Effector CD4-positive, alpha-beta T cell (primary cell): ENCODE measurements at places on chromosomes 6 and 20.

GRCh38 chr6:71391126-71391525, 102.5 kb downstream of the OGFRL1 start:
- DNase-seq, result no peak

GRCh38 chr6:17035257-17036064, 66.4 kb upstream of the STMND1 start:
- DNase-seq, result no peak

DNA sequence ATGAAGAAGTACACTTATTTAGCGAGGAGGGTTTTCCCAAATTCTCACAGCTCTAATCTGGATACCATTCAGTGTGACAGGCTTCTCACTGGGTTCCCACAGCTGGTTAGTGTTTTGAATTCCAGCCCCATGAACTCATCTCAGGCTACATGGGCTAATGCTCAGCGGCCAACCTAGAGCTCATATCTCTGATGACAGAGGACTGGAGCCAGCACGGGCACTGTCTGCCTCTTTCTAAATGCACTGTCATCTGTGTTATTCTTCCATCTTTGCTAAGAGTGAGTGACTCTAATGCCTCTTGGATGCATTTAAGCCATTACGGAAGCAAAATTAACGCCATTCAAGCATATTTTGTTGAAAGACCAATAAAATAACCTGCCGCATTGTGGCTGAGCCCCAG, 308.9 kb upstream of the JAG1 start:
- DNase-seq, result no peak

- DNase-seq, result no peak
These were observed 212.6 kb downstream of the BCAS1 start for GRCh38 chr20:53857723-53858236.

DNA sequence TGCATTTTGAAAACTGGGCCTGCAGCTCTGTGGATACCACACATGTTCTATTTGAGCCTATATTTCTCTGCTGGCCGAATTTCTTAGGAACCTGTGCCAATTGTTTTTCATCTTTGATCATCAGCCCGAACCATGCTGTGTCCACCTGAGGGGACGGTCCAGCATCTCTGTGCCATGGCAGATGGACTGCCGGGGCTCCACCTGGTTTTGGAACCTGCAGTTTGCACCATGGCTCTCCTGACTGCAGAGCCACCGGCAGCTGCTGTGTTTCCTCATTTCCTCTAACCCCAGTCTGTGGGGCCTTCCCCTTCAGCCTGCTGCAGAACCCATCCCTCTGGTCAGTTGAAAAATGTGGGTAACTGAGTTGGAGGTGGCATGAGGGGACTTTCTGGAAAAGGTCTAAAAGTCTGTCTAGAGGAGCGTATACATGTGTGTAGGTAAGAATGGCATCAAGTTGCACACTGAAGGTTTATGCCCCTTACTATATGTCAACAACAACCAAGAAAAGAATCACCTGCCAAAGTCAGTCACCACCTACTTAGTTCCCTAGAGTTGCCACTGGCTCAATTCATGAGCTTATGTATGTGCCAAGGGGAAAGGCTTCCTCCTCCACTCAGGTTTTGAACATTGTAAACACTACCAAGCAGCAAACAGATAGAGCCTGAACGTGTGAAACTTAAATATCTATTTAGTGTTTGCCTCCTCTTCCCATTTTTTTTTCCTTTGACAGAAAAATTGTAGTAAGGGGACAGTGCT, 548.2 kb downstream of the PRKN start:
- DNase-seq, result no peak

DNA sequence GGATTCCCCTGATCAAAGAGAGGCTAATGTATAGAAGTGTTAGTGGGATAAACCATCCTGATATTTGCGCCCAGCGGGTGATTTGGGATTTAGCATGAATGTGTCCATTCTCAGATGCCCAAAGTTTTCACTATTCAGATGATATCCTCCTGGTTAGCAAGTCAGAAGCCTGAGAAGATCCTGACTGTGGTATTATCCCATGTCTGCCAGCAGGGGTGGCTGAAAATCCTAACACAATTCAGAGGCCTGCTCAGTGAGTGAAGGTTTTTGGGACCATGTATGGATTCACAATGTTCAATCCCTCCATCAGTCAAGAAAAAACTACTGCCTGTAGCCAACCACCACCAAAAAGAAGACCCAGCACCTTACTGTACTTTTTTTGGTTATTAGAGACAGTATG, 34.1 kb upstream of the SPACA1 start:
- DNase-seq, result no peak

DNA sequence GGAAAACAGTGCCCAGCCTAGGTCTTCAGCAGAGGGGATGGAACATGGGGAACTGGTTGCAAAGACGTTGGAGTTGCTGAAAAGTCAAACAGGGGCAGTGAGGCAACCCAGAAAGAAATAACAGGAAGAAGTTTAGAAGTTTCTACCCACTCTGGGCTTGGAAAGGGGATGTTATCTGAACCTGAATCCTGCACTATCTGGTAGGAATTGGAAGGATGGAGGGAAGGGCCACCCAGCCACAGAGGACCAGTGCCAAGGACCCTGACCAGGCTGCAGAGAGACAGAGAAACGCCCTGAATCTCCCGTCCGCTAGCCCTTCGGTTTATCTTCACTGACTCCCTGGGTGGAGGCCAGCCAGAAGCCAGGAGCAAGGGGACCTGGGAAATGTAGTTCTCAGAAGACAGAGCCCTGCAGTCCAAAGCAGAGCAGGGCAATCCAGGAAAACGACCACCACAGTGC, 217.3 kb upstream of the RREB1 start:
- no peak for DNase-seq

- no peak for DNase-seq
These were observed 35.0 kb upstream of the CD93 start for GRCh38 chr20:23120936-23121750.

DNA sequence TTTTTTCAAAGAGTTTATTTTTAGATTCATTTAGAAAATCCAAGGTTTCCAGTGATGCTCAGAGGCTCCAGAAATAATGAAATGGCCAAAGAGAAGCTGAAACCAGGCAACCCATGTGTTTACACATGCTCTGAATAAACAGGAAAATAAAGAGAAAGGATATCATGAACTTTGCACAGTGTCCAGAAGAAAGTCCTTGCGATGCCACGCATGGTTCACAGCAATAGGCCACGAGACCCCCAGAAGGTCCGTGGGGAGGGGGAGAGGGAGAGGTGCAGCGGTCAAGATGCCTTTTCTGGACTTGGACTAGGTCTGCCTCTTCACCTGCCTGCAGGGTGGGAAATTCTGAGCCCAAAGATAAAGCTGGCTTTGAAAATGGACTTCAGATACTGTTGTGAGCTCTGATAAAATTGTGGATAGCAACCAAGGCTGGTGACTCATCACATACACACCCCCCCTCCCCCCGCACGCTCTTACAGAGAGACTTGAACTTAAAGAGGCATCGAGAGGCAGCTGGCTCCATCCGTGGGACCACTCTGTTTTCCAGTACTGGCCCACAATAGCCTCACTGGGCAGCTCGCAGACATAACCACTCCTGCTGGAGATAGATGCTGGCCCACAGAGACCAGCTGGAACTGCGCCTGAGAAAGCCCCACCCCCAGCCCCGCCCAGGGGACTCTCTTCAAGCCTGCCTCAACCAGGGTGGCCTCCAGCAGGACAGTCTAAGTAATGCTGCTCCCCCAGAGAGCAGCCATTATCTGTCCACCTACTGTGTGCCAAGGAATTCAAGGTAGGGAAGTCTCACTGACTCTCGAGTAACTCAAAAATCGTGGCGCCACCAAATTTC, 21.2 kb upstream of the NFATC2 start:
- DNase-seq, result no peak

GRCh38 chr6:44126320-44127149, 717 bp downstream of the MRPL14 start:
- peak; percentile 57 for DNase-seq

- no peak for DNase-seq
These were observed 203.7 kb downstream of the BMP7 start for GRCh38 chr20:57062696-57063270.

DNA sequence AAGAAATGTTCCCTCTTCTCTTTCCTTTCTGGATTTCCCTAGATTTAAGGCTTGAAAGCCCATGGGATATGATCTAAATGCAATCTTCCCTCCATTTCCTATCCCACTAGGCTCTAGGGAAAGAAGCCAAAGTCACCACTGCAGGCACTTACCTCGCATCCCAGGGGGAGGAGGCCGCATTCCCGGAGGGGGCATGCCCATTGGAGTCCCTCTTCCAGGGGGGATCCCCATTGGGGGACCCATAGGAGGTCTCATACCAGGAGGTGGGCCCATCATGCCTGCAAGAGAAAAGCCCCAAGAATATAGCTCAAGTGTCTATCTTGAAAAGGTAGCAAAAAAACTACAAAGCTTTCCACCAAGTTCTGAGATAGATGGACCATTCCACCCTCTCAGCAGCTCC, 8.1 kb downstream of the SNRPB start:
- DNase-seq, result no peak

GRCh38 chr20:59776626-59777330, 156.7 kb downstream of the SYCP2 start:
- DNase-seq, result no peak

DNA sequence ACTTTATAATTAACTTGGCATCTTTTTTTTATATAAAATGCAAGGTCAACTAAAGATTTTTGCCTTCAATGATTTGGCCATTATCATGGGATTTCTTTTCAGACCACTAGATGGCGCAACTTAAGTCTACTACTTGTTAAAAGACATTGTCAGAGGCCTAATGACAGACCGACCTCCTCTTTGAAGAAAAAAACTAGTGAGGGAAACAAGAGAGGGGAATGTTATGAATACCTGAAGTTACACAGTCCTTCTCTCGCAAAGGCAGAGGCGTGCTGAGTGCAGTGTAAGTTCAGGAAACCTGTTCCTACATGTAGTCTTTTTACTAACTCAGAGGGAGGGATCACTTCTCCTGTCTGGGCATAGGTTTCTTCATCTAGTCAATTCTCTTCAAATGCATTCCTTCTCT, 9.3 kb downstream of the TRAPPC3L start:
- peak; percentile 12 for DNase-seq

DNA sequence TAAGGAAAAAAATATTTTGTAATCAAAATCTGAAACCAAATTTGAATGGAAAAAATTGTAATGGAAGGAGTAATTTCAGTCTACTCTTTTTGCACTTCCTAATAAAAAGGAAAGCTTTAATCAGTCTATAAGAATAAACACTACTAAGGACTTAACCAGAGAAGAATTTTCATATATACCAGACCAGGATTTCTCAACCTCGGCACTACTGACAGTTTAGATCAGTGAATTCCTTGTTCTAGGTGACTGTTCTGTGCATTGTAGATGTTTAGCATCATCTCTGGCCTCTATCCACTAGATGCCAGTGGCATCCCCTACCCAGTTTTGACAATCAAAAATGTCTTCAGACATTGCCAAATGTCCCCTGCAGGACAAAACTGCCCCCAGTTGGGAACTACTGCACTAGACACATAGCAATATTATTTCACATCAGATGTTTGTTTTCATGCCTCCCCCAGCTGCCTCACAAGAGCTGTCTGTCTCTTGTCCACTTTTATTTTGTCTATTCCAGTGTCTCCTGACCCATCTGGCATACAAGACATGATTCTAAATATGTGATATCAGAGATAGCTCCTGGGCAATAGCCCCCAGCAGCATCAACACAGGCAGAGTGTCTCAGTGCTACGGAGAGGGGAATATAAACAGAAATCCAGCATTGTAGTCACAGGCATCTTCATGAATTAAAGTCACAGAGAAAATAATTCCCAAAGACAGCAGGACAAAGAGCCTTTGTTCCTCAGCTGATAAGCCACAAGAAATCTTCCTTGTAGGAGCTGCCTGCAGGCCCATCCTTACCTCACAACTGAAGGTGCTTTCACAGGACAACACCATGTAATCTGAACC, 27.0 kb downstream of the DNAAF9 start:
- DNase-seq, result no peak

GRCh38 chr6:151065027-151065815, 174.5 kb upstream of the AKAP12 start:
- no peak for DNase-seq

GRCh38 chr6:47118611-47119010, 76.5 kb upstream of the ADGRF1 start:
- DNase-seq, result no peak

DNA sequence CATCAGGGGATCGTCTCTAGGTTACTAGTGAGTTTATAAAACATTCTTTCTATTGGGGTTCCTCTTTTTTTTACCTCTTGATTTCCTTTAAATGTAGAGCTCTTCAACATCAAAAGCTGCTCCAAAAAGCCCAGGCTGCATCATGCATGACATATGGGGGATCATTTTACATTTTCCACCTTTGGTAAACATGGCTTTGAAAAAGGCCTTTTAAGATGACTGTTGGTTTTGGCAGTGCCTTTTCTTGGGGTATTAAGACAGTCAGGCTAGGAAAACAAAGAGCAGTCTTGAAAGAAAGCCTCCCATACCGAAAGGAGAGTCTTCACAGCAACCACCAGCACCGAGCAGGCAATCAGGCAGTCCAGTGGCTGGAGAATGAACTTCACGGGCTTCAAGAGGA, 73.2 kb downstream of the NPEPL1 start:
- DNase-seq, result no peak

GRCh38 chr20:20664795-20665589, 47.5 kb downstream of the RALGAPA2 start:
- no peak for DNase-seq

DNA sequence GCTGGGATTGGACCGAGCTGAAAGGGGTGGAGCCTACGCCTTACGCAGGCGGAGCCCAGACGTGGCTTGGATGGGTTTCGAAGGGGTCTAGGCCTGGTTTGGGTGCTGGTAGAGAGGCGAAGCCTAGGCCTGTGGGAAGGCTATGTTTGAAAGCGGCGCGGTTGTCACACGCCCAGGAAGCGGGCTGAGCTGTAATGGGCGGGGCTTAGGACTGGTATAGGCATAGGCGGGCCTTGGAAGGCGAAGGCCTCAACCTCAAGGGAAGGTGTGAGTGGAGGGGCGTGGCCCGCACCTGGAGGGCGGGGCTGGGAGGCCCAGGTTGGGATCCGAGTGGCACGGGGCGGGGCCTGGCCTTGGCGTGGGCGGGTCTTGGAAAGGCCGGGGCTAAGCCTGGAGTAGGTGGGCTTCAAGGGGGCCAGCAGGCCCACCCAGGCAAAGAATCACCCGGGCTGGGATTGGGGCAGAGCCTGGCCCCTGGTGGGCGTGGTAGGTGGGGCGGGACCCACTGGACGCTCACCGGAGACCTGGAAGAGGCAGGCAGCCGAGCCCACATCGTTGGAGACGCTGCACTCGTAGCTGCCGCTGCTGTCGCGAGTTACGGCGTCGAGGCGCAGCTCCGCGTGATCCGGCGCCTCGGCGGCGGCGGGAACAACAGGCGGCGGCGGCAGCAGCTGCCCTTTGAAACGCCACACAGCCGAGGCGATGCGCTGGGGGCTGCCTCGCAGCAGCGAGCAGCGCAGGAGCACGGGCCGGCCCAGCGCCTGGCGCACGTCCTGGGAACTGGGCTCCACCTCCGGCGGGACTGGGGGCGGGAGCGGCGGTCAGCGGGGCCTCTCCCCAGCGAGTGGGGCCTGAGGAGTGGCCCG, 49.0 kb downstream of the MDGA1 start:
- DNase-seq, result no peak

DNA sequence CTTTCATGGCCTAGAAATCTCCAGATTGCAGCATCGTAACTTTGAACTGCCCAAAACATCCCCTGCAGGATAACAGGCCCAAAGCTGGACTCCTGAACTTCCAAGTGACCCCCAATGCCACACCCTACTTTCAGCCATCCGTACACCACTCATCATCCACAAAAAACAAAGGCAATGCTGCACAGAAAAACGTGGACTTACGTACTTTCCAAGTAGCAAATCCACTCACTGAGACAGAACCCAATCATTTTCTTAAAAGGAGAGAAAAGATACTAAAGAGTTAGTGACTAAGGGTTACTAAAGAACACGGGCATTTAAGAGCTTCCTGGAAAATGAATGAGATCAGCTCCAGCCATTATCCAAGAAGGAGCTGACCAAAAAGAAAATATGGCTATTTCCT, 211.0 kb downstream of the WDR27 start:
- no peak for DNase-seq

- DNase-seq, result no peak
These were observed 14.9 kb downstream of the GHRH start for GRCh38 chr20:37246736-37247135.
